ENCODE measurements at places on chromosomes 2 and 18. TPM values are rescaled to one million over a fixed set of nuclear protein-coding genes. Genes with fewer than 3 reads are reported as not detected.

- DNase-seq, result no peak
Measured at GRCh38 chr18:57940166-57940660, 103.8 kb upstream of the NEDD4L start.

- DNase-seq, result no peak
Measured at GRCh38 chr2:54279385-54279784, 23.4 kb upstream of the TSPYL6 start.

Gene ERMN
- total RNA-seq, result not detected

Gene RESP18
- total RNA-seq, result not detected

GRCh38 chr2:58350484-58350883 lies 109.4 kb upstream of the FANCL start:
- DNase-seq, result no peak

DNA sequence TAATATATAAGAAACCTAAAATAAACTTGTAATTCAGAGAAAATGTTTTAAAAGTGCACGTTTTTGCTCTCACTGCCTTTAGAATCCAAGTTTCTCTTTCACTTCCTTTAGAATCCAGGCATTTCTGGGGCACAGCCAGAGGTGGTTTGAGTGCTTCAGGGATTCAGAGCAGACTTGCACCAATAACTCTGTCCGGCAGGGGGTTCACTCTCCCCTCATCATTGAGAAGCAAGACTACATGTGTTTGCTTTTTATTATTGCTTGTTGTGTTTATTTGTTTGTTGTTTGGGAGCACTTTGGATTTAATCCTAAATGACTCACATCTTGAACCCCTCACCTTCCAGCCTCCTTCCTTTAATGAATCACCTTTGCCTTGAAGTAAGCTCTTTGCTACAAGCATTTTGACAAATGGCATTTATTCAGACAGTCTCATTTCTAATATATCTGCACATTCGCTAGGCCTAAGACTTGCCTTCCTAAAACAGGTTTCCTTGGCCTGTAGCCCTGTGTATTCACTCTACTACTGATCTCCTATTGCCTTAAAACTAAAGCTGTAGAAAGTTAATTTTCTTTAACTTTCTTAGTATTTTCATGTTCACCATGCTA lies 233.5 kb upstream of the ATP5MC3 start:
- peak; percentile 80 for DNase-seq
